Neuronal stem cell (in vitro differentiated cells): ENCODE measurements at places on chromosomes 3 and 15.

GRCh38 chr15:29674661-29675533 is 147.4 kb downstream of the TJP1 start:
- DNase-seq, result peak; percentile 76

GRCh38 chr3:168876346-168877035 is 780.8 kb upstream of the GOLIM4 start:
- no peak for DNase-seq

DNA sequence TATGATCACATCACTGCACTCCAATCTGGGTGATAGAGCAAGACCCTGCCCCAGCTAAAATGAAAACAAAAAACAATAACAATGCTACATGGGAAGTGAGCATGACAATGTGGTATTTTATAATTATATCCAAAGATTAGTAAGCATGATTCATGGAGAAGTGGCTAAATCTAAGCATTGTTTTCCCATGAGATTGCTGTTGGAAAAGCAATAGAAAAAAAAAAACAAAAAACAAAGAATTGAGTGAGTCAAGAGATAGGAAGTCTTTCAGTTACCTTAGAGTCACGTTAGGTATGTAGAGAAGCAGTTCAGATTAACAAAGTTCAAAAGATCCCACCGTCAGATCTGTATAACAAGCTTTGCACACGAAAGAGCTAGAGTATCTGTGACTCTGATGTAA is 210.3 kb upstream of the CNTN6 start:
- DNase-seq, result no peak

GRCh38 chr3:134640872-134641470 is 9.9 kb downstream of the KY start:
- DNase-seq, result peak; percentile 18

- DNase-seq, result no peak
Observed at GRCh38 chr15:62279041-62279440, 114.0 kb upstream of the C2CD4B start.

DNA sequence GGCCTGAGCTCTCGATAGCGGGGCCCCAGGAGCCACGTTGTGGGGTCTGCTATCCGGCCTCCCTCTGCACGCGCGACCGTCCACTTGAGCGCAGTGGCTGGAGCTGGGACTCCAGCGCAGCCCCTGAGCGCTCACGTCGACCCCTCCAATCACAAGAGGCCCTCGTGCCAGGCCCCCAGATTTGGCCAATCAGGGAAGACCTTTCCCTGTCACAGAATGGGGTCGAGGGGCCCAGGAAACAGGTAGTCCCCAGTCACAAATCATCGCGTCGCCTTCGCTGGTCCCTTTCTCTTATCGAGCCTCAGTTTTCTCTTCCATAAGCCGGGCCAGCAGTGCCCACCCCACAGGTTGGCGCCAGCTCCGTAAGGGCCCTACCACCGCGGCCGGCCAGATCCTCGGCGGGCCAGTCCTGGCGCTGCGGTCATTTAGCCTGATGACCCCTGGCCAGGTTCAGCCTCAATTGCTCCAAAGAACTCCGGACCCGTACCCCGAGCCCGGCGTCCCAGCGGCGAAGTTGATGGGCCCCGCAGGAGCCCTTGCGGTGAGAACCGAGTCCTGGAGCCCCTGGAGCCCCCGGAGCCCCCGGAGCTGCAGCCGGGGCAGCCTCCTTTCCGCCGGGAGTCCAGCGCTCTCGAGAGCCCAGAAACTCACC is 435 bp downstream of the ALDH1L1 start:
- peak; percentile 42 for DNase-seq

- peak; percentile 5 for DNase-seq
Observed at GRCh38 chr15:62241135-62241770, 76.2 kb upstream of the C2CD4B start.

- DNase-seq, result no peak
Observed at GRCh38 chr3:158642005-158642404, 2.3 kb upstream of the GFM1 start.

DNA sequence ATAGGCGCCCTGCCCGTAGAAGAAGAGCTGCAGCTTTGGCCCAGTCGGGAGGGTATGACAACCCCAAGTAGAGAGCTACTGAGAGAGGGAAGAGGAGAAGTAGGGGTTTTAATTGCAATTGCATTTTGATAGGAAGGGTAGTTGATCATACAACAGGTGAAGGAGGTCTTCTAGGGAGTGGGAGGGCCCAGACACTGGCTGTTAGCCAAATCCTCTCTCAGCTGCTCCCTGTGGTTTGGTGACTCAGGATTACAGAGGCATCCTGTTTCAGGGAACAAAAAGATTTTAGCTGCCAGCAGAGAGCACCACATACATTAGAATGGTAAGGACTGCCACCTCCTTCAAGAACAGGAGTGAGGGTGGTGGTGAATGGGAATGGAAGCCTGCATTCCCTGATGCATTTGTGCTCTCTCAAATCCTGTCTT is 408.9 kb upstream of the THBS1 start:
- peak; percentile 59 for DNase-seq
